Esophagus squamous epithelium (tissue), 5 donors: ENCODE measurements at places on chromosomes 3 and 15.

- DNase-seq, result no peak
These were observed 41.4 kb downstream of the CHSY1 start for GRCh38 chr15:101210466-101210865.

- DNase-seq, result no peak
These were observed 89.5 kb upstream of the CHD2 start for GRCh38 chr15:92810418-92811138.

GRCh38 chr3:142777927-142778326 is 54.1 kb downstream of the TRPC1 start:
- DNase-seq, result no peak

- no peak for DNase-seq
These were observed 145.0 kb upstream of the GAP43 start for GRCh38 chr3:115478359-115478758.

- DNase-seq, result no peak
These were observed 4.6 kb downstream of the ALAS1 start for GRCh38 chr3:52202384-52203077.

GRCh38 chr3:33803894-33804526 is 5.6 kb downstream of the PDCD6IP start:
- no peak for DNase-seq

DNA sequence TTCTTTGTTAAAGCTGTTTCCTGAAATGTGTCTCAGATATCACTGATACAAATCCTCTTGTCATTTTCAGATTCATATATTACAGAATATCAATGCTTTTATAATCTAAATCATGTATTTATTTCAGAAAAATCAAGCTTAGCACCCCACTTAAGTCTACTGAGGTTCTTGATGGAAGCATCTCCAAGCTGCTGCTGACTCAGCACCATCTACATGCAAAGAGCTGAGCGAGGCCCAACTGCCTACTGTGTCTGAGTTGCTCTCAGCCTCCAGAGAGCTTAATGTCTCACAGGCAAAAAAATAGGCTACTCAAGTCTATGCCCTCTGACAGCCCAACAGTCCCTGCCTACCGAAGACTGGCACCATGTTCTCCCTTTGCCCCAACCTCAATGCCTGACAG is 29.2 kb upstream of the STIMATE start:
- no peak for DNase-seq

DNA sequence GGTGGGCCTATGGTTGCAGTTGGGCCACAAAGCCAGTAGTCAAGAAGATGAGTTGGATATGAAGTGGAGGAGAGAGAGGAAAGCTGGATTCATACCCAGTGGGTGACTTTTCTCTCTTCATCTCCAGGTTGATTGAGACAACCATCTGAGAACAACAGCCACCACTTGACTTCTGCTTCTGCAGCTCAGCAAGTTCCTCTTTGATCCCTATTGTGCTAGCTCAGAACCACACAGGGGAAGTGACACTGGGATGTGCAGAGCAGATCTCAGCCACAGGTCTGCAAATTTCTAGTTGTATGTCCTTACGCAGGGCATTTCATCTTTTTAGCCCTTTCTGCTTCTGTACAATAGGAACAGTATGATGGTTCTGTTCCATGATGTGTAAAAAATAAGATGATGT is 459.2 kb upstream of the ARRDC4 start:
- no peak for DNase-seq

DNA sequence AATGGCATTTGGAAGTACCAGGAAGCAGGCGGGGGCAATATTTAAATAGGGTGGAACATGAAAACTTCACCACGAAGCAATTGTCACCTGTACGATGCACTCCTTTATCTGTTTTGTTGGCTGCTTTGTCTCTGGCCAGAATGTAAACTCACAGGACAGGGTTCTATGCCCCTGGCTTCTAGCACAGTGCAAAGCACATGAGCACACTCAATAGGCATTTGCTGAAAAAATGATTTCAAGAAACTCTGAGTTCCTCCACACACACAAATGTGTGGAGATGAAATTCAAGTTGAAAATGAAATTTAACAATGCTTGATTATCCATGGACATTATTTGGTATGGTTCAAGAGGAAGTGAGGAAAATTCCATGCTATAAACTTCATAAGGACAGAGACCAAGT is 229.6 kb upstream of the FEZF2 start:
- DNase-seq, result no peak

DNA sequence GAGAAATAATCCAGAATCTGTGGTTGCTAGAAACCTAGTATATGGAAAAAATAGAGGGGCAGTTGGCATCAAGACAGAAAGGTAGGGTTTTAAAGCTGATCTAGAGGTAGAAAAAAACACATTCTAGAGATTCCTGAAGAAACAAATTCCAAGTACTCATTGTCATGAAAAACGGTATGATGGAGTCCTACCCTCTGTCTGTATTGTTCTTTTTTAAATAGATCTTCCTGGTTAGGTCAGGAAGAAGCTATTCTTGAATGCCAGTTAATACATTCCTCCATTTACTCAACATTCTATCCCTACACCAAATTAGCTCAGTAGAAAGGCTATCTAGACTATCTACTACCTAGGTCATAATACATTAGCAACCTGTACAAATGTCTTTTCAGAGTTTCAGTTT is 364.7 kb downstream of the FHIT start:
- no peak for DNase-seq

DNA sequence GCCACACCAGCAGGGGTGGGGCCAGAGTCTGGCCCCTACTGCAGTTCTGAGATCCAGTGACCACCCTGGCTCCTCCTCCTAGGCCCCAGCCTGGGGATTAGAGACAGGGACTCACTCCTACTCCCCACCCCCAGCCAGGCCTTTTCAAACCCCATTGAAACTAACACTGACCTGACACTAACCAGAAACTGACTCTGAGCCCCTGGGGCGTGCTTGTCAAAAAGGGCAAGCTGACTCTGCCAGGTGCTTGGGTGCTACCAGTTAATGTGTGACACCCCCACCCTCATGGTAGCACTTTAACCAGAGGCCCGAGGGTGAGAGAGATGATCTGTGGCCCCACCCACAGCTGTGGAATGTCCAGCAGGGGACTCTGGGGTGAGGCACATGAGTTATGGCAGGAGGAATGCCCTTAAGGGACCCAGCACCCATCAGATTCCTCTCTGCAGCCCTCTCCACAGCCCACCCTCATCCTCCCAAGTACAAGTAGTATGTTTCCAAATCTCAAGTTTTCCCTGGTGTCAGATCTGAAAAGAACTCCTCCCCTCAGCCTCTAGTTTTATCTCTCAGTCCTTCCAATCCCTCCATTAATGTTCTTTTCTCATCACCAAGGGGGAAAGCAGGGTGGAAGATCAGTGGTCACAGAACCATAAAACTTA is 1.4 kb downstream of the PTH1R start:
- no peak for DNase-seq

DNA sequence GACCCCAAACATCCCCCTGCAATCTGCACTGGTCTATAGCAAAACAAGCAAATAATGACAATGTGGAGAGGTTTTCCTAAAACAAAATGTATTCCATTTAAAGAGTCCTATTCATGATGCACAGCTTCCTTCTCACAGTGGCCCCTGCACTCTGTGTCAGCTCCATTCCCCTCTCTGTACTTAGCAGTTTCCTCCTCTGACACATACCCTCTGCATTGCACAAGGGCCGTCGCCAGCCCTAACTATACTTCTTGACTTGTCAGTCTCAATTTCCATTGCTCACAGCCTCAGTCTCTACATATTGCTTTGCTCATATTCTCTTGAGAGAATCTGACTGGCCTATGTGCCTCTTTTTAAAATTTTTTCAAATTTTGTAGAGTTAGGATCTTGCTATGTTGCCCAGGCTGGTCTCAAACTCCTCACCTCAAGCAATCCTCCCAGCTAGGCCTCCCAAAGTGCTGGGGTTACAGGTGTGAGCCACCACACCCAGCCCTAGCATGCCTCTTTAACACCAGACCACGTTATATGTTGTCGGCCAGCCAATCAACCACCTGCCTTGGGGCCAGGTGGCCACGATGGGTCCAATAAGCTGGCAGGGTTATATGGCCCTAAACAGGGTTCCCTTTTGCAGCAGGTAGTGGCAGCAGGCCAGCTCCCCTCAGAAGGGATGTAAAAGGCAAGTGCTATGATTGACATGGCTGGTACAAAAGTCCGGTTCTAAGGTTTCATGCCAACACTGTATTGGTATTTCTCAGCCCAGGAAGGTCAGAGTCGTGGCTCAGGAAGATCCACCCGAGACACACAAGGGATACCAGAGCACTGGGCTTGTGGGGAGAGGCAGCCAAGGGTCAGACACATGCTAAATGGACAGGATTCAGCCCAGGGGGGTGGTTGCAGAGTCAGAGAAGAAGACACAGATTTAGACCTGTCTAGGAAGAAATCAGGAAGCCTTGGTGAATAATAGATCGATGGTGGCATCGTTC is 59.0 kb upstream of the SMAD3 start:
- DNase-seq, result no peak

- no peak for DNase-seq
These were observed 167.8 kb upstream of the TLE3 start for GRCh38 chr15:70265466-70265978.

DNA sequence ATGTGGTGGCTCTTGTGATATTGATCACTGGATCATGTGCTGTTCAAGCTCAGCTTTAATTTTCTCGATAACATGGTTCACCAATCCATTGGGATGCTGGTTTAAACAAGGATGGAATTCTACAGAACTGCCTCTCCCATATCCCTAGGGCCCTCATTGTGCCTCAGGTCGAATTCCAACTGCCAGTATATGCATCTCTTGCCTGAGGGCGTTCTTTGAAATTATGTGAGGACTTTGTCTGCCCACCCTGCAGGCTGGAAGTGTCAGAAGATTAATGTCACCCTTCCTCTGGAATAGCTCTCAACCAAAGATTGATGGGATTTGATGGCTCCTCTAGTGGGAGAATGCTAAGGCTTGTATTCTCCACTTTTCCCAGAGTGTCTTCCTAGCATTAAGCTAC is 175.6 kb upstream of the GALNT15 start:
- DNase-seq, result no peak

- DNase-seq, result no peak
These were observed 427.2 kb downstream of the OCA2 start for GRCh38 chr15:27671819-27672437.

- no peak for DNase-seq
These were observed 28.6 kb downstream of the AP3S2 start for GRCh38 chr15:89864958-89865739.

DNA sequence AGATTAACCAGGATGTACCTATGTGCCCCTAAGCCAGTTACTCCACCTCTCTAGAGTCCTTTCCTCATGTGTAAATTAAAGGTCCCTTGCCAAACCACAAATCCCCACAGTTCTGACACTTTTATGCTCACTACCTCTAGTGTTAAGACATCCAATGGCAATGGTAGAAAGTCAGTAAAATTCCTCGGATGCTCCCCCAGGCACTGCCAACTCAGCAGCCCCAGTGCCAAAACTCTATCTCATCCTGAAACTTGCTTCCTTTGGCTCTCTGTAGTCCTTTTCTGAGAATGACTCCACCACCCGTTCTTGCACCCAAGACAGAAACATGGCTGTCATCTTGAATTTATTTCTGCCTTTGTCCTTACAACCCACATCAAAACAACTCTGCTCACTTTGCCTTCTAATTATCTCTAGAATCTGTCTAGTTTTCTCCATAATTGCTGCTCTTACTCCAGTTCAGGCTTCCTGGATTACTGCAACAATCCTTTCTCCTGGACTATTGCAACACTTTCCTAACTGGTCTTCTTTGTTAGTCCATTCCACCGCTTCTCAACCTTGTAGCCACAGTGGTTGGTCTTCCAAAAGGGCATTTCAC is 41.6 kb downstream of the MB21D2 start:
- DNase-seq, result no peak

GRCh38 chr15:91866971-91867372 is 13.5 kb downstream of the SLCO3A1 start:
- DNase-seq, result no peak

GRCh38 chr15:98730860-98731711 is 82.7 kb downstream of the IGF1R start:
- no peak for DNase-seq

DNA sequence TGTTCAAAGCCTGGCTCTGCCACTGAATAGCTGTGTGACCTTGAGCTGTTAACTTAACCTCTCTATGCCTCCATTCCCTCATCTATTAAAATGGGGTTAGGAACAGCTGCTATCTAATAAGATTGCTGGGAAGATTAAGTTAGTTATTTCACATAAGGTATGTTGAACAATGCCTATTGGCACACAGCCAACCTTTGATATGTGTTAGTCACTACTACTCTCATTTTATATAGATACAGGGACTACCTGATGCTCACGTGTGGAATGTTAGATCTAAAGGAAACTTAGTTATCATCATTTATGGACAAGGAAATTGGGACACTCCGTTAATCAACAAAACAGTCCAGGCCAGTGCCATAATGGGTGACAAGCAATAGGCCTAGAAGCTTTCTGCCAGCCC is 332.4 kb upstream of the PPP2R3A start:
- no peak for DNase-seq

DNA sequence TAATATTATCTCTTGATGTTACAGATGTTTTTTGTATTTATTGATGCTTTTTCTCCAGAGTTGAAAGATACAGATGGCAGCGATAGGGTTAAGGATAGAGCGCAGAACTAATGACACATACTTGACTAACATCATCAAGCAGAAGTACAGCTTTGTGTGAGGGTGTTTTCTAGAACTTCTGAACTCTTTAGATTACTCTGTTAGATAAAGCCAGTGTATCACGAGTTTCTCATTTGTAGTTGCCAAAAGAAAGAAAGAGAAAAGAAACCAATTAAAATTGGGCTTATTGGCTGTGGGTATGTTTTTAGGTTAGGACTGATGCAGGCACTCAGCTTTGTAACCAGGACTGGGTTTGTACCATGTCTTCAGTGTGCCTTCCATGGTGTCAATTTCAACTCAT is 6.6 kb upstream of the GPR171 start:
- no peak for DNase-seq

DNA sequence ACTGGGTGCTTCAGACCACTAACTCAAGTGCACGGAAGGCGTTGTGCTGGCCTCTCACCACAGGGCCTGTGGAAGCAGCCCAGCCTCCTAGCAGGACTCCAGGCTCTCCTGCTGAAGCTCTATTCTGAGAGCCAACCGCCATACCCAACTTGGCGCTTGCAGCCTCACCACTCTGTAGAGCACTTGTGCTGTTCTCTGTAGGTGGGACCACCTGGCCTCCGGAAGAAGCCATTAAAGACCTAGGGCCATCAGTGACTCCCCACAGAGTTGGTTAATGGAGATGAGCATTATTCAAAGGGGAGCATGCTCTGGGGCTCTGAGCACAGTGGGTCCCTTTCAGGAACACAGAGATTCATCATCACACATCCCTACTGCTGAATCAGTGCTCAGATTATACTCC is 50.9 kb downstream of the C3orf85 start:
- DNase-seq, result no peak

- no peak for DNase-seq
These were observed 9.5 kb downstream of the MGA start for GRCh38 chr15:41669701-41670100.

DNA sequence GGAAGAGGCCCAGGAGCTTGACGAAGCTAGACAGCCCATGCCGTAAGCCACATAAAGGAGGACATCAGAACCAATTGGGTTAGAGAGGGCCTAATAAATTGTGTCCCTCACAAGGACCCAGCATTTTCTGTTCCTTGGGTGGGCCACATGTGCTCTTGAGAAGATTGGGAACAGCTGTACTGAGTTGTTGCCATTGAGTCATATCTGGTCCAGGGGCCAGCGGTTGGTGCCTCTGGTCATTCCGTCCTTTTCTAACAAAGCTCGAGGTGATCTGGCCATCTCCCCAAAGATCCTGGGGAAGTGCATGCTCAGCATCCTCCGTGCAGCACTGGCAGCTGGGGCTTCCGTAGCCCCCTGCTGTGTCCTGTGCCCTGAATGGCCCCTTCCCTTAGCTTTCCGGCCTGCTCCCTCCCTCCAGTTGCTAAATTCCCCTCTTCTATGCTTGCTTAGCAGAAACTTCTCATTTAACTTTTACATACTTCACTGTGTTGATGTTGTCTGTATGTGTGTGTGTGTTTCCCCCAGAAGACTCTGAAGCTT is 73.0 kb downstream of the EEFSEC start:
- DNase-seq, result no peak
